ENCODE measurements at places on chromosomes 5 and 9. TPM values are rescaled to one million over a fixed set of nuclear protein-coding genes. Genes with fewer than 3 reads are reported as not detected.

The SLC46A2 gene
- total RNA-seq, result 20.6 TPM

The IL5 gene
- total RNA-seq, result not detected

The POC5 gene
- 10.9 TPM for total RNA-seq

The BSPRY gene
- total RNA-seq, result 36.8 TPM

The IFNK gene
- not detected for total RNA-seq

The INSYN2B gene
- total RNA-seq, result 0.47 TPM

The RAB24 gene
- total RNA-seq, result 38.9 TPM

The GGTA1 gene
- 5.8 TPM for total RNA-seq

The C1QTNF3 gene
- 10.4 TPM for total RNA-seq

The TMEM203 gene
- 25.0 TPM for total RNA-seq

The SEC16A gene
- 58.0 TPM for total RNA-seq

The TMEM250 gene
- 66.9 TPM for total RNA-seq

The TAS2R1 gene
- total RNA-seq, result not detected

The TCF7 gene
- total RNA-seq, result 4.2 TPM

The RMND5B gene
- 43.5 TPM for total RNA-seq

The BNC2 gene
- total RNA-seq, result 12.3 TPM

- no peak for DNase-seq
Measured at GRCh38 chr5:84113246-84114105, 271.2 kb downstream of the EDIL3 start.

DNA sequence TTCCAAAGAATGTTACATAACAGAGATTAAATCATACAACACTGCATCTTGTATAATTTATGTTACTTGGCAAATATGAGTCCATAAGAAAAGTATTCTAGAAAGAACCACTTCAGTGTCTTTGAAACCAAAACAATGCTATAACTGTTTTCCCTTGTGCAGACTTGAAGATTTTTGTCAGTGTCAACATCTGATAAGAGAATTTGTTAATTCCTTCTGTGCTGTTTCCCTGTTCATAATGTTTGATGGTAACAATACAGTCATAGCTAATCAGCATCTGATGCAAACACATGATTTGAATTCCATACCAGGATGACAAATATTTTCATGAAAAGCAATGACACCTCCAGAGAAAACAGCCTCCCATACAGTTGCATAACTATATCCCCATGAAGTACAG lies 306.8 kb downstream of the SEMA5A start:
- DNase-seq, result no peak

GRCh38 chr5:134784946-134785620 lies 26.5 kb downstream of the DDX46 start:
- no peak for DNase-seq

DNA sequence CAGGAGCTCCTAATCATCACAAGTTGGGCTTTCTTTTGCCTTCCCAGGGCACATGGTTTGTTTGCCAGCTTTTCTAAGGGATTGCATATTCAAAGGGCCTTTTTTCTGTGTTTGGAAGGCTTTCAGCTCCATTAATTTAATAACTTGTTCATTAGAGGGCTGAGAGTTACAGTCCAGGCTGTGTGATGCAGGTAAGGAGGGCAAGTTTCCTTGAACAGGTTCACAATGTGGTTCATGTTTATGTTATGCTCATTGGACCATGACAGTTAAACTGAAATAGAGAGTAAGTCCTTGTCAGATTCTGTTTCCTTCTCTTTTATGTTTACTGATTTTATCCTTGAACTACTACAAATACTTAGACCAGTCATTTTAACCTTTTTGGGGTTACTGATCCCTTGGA lies 174.4 kb downstream of the MARCHF11 start:
- DNase-seq, result no peak

DNA sequence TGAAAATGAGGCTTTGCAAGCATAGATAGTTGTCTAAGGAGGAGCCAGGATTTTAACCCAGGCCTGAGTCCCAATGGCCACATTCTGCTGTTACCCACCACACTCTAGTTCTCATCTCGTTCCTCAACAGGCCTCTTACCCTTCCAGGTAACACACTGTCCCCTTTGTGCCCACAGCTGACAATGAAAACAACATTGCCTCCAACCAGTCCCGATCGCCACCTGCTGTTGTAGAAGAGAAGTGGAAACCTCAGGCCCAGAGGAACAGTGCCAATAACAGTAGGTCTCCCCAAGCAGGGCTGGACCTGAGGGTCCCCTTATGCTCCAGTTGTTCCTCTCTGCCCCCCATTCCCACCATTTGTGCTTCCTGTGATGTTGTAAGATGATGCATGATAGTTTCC lies 30.4 kb downstream of the AMBP start:
- peak; percentile 46 for DNase-seq

- DNase-seq, result no peak
Measured at GRCh38 chr5:77945874-77946273, 169.7 kb upstream of the TBCA start.

DNA sequence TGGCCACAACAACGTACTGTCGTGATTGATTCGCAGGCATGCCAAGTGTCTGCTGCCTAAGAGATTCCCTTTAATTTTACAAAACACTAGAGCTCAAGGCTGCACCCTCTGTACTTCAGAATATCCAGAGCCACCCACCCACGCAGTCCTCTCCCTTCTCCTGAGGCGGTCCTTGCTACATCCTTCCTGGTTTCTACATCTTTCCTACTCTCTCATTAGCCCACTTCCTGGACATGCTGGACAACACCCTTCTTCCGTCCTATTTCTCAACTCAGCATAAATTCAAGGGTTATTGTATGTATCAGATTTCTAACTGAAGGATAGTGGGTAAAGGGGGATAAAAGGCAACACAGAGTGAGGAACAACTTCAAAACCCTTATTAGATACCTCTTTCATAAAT lies 148.4 kb upstream of the MAP3K1 start:
- DNase-seq, result no peak

- peak; percentile 82 for DNase-seq
Measured at GRCh38 chr5:54900984-54901725, 84.2 kb downstream of the ESM1 start.

GRCh38 chr5:130963798-130964197 lies 201.3 kb downstream of the HINT1 start:
- DNase-seq, result no peak

GRCh38 chr9:101274971-101275768 lies 109.6 kb downstream of the BAAT start:
- DNase-seq, result no peak

GRCh38 chr5:132498152-132498551 lies 7.6 kb upstream of the IRF1 start:
- DNase-seq, result peak; percentile 71

- no peak for DNase-seq
Measured at GRCh38 chr5:54753034-54753433, 232.4 kb downstream of the ESM1 start.

- DNase-seq, result no peak
Measured at GRCh38 chr5:91245074-91245452, 138.1 kb downstream of the ARRDC3 start.

DNA sequence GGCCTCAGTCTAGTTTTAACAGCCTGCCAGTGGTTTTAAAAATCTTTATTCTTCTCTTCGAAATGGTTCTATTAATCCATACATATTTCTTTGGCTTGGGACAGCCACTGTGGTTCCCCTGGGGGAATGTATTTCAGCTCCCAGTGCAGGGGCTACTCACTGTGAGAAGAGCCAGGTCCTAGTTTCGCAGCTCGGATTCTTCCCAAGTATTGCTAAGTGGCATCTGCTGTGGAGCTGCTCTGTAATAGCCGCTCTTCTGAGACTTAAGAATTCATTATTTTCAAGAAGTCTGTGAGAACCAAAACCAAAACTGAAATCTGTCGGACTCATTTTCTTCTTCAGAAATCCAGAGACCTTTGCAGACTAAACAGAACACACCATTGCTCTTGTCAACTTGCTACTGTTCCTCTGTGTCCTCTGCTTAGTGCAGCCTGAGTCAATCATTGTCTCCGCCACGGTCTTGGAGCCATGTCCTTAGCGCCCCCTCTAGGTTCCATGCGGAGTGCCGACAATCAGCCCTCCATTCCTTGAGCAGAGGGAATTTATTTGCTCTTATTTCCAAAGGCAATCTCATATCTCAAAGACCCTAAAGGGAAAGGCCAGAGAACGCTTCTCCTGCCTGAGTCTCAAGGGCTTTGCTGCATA lies 478.2 kb downstream of the SPATA31D1 start:
- DNase-seq, result no peak

DNA sequence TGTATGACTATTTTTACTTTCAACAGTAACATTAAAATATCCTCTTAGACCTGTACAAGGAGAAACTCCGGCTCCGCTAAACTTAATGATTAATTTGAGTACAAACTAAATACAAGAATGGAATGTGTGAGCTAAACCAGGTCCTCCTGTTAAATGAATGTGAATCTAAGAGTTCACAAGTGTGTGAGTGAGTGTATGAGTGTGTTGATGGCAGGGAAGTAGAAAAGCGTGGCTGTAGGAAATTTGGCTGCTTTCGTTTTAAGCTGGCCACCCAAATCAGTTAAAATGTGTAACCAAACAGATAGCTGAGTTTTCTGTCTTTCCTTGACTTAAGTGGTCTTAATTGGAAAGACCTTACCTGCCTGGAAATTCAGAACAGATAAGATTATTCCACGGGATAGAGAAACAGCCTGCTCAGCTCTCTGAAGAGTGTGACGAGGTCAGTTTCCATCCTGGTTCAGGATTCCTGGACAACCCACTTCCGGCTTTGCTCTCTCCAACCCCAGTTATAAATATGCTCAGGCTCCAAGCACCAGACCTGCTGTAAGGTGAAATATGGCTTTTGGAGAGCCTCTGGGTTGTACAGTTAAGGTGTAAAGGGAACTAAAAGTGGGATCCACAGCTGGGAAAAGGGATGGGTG lies 908.6 kb upstream of the EDIL3 start:
- DNase-seq, result no peak

DNA sequence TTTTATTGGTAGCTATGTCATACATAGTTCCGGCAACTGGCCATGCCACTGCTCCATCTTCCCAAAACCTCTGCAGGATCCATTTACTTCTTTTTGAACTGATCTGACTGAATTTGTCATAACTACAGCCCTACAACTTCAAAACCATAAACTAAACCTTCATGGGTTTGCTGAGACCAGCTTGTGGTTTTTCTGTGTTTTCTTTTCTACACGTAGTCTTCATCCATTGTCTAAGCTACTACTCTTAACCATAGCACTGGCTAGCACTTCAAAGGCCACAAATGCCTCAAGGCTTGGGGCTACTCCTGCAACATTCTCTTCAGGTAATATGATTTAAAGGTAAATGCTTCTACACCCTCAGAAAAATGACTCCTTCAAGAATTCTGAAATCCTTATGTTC lies 9.0 kb upstream of the KIF2A start:
- DNase-seq, result no peak

DNA sequence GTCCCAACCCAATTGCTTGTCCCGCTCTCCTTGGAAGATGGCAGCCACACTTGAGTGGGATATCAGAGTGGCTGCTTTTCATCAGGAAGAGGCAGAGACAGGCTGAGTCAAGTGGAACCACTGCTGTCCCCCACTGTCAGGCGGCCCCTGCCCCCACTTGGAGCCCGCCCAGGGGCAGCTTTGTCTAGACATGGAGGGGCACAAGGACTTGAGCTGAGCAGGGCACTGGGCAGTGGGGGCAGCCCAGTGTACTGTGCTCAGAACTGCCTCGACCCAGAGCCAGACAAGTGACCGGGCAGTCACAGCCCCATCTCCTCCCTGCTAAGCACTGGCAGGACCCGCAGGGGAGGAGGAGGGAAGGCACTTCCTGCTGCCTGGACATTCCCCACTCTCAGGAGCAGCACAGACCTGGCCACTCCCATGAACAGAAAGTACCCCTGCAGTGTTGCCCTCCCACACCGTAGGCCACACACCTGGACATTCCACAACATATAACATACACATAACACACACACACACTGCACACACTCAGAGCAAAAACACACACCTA lies 91.0 kb downstream of the MRPL36 start:
- DNase-seq, result no peak

DNA sequence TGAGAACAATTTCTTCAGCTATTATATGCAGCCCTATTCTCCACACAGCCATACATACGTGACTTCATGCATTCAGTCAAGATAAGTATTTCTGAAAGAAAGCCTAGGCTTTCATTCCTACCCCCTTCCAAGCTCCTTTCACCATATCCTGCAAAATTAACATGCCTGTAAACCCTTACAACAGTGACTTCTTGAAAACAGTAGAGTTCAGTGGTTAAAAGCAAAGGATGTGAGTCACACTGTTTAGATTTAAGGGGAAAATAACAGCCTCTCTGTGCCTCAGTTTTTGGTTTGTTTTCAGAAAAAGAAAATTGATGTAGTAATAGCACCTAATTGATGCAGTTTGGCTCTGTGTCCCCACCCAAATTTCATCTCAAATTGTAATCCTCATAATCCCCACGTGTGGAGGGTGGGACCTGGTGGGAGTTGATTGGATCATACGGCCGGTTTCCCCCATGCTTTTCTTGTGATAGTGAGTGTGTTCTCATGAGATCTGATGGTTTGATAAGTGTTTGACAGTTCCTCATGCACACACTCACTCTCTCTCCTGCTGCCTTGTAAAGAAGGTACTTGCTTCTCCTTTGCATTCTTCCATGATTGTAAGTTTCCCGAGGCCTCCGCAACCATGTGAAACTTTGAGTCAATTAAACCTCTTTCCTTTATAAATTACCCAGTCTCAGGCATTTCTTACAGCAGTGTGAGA lies 264.8 kb downstream of the CETN3 start:
- no peak for DNase-seq

GRCh38 chr5:10059556-10059955 lies 190.1 kb downstream of the ATPSCKMT start:
- no peak for DNase-seq

GRCh38 chr5:5598547-5599113 lies 176.2 kb downstream of the ICE1 start:
- no peak for DNase-seq

- DNase-seq, result no peak
Measured at GRCh38 chr5:135251093-135251492, 147.9 kb downstream of the MACROH2A1 start.

- no peak for DNase-seq
Measured at GRCh38 chr5:34648039-34648839, 7.9 kb upstream of the RAI14 start.

DNA sequence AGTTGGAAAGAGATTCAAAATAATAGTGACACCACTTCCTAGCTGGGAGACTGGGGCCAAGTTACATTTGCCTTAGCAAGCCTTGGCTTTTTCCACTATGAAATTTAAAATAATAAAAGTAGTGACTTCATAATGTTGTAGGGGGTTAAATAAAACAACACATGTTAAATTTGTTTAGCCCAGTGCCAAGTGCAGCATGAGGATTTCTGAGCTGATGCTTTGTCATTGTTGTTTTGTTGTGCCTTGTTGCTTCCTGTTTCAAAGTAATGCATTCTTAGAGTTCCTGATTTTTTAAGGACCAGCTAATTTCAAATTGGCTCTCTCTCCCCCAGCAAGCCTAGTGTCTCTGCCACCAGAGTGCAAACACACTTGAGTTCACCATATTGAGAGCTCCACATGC lies 270.7 kb upstream of the PAPPA start:
- no peak for DNase-seq

- DNase-seq, result no peak
Measured at GRCh38 chr9:113399646-113400200, 1.4 kb downstream of the ALAD start.
